Astrocyte (in vitro differentiated cells and primary cell): ENCODE measurements at places on chromosomes 13 and 19.

DNA sequence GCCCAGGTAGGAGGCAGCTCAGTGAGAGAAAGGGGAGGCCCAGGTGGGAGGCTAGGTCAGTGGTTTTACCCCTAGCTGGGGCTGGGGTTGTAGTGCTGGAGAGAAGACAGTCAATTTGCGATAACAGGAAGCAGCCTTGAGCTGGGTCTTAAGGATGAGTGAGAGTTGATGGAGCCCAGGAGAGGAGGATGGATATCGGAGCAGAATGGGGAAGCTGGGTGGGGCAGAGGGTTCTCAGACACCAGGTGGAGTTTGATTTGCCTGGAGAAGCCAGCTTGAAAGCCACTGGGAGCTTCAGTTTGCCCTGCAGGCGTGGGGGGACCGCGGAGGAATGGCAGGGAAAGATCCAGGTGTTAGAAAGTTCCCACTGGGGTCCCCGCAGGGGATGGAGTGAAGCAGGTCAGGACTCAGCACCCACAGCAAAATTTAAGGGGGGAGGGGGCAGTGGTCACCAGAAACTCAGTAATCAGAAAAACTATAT is 836 bp upstream of the CDC42EP5 start:
- DNase-seq = no peak

- no peak for DNase-seq
These were observed 19.4 kb downstream of the CNFN start for GRCh38 chr19:42370626-42371175.

- no peak for DNase-seq
These were observed 15.8 kb downstream of the ADPRHL1 start for GRCh38 chr13:113437408-113438010.

DNA sequence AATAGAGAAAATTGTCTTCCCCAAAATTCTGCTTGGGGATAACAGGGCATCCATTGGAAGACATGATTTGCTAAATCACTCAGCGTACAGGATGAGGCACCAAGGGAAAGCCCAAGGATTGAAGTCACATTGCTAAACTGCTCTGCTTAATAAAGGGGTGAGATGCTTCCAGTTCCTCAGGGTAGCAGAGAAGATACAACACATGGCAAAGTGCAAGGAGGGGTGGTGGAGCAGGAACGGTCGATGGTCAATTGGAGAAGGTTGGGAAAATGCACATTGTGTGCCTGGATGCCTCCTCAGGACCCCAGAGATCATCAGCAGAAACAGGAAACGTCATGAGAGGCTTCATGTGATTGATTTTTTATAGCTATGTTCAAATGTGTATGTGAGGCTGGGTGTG is 116.3 kb upstream of the SOX1 start:
- no peak for DNase-seq

- no peak for DNase-seq
These were observed 248.1 kb downstream of the PCCA start for GRCh38 chr13:100336795-100337516.

DNA sequence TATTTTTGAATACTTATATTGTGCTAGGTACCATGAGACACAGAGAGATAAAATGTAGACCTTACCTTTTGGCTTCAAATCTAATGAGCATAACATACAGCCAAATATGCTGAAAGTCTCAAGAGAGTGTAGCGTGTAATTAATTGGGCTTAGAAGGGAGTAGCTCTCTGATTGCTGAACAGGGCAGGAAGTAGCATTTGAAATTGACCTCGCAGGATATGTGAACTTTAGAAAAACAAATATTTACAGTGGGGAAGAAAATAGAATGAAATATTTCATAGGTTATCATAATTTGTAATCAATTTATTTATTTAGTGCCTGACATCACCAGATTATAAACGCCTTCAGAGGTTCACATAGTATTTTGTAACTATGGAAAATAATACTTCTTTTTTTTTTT is 327.1 kb downstream of the RFC3 start:
- DNase-seq = no peak

DNA sequence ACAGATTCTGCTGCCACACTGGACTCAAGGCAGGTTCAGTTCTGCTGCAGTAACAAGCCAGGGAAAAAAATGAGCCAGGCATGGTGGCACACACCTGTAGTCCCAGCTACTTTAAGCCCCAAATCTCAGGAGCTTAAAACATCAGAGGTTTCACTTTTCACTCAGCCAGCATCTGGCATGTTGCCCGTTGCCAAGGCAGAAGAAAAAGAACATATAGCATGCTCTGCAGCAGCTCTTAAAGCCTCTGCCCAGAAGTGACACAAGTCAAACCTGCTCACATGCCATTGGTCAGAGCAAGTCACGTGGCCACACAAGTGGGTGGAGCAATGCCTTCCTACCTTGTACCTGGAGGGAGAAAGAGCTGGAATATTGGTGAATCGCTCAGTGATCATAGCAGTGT is 14.7 kb upstream of the ADGRE5 start:
- DNase-seq = peak; percentile 35

- DNase-seq = peak; percentile 86
These were observed 63.1 kb downstream of the SERP2 start for GRCh38 chr13:44436589-44437337.

GRCh38 chr13:25945596-25945995 is 106.2 kb downstream of the SHISA2 start:
- DNase-seq = peak; percentile 53

GRCh38 chr13:93344048-93344705 is 117.6 kb downstream of the GPC6 start:
- DNase-seq = no peak

DNA sequence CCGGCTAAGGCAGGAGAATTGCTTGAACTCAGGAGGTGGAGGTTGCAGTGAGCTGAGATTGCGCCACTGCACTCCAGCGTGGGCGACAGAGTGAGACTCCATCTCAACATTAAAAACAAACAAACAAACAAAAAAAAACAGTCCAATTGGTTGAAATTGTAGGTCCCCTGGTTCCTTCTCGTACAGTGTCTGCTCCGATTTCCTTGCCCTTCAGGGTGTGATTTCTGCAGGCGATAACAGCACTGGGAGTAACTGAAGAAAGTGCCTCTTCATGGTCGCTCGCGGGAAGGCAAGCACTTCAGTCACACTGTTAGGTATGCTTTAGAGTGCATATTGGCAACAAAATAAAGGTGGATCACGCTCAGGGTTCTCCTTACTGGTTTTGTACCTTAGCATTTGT is 39.7 kb downstream of the TPT1 start:
- no peak for DNase-seq

DNA sequence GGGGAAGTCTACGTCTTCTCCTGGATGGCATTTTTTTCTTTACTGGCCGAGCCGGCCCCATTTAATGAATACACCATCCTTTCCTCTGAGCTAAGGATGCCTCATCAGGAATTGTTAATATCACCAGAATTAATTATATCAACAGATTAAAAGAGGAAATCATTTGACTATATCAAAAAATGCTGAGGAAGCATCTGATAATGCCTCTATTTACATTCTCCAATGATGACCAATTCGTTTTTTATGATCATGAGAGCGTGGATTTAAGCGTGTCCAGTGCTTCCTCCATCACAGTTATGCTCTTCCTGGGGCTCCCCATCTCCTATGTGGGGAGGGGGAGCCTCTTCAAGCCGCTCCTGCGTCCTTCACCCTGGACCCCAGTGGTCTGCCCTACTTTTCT is 58.7 kb downstream of the TUBGCP3 start:
- no peak for DNase-seq

DNA sequence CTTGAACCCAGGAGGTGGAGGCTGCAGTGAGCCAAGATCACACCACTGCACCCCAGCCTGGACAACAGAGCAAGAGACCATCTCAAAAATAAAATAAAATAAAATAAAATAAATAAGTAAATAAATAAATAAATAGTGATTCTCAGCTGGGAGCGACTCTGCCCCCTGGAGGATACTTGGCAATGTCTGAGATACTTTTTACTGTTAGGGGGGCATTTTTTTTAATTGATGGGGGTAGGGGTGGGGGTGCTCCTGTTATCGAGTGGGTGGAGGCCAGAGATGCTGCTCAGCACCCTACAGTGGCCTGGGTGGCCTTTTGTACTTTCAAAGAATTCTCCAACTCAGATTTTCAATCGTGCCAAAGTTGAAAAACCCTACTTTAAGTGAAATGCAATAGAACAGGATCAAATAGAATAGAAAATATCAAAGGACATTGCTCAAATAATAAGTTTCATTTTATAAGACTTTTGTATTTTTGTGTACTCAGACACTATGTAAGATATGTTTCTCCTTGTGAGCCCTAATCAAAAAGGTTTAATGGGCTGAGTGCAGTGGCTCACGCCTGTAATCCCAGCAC is 7.1 kb upstream of the CLPP start:
- no peak for DNase-seq

DNA sequence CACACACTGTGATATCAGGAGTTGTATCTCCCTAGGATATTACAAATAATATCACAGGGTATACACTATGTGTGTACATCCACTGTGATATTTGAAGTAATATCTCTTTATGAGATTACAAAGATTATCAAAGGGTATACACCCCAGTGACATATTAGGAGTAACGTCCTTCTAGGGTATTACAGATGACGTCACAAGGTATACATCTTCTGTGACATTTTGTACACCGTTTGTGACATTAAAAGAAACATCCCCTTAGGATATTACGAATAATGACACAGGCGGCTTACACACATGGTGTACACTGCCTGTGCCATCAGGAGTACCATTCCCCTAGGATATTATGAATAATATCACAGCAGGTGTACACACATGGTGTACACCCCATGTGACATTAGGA is 13.4 kb upstream of the RGCC start:
- no peak for DNase-seq

GRCh38 chr13:106132216-106132615 is 403.2 kb downstream of the EFNB2 start:
- peak; percentile 42 for DNase-seq

DNA sequence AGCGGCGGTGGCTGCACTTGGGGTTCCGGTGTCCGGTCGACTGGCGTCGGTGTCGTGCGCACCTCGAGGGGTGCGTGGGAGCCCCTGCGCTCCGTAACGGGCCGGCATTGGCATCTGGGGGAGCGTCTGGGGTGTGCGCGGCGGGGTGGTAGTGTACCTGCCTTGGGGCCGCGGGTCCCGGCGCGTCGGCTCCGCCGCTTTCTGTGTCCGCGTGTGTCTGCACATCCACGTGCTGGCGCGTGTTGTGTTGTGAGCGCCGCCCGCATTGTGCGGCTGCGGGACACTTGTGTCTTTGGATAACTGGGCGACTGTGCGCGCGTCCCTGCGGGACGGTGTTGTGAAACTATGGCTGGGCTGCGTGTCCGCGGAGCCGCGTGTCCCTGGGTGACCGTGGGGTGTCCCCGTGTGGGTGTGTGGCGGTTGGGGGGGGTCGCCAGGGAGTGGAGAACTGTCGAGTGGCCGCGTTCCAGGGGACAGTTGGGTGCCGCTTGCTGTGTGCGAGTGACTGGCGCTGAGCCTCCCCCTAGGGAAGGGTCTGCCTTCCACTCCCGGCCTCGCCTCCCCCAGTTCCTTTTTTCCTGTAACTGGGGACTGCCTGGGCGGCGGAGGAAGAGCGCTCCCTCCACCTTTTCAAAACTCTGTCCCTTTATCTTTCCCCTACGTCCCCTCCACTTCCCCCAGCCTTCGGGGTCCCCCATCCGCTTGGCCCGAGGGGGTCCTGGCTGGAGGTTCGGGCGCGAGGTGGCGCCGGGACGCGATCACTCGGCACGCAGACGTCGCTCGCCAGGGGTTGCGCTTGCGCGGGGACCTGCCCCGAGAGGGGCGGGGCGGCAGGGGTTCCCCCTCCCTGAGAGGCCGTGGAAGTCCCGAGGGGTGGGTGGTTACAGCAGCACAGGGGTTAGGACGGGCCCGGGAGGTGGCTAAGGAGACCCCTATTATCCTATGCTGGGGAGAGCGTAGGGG is 5.7 kb upstream of the NFIC start:
- DNase-seq = no peak

DNA sequence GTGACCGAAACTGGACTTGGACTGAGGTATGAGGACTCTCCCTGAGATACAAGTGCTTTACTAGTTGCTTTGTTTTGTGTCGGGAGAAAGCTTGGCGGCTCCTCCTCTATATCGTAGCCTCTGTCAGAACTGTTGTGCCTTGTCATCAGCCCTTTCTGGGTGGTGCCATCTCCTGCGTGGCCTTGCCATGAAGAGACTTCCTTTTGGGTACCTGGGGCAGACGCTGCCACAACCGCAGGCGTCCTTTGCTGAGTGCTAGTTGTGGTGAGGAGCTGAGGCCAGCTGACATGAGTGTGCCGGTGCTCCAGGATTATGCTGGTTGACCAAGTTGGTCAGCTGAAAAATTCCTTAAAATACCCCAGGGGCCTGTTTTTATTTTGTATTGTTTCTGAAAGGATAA is 124.5 kb downstream of the AKAP11 start:
- no peak for DNase-seq

- no peak for DNase-seq
These were observed 4.7 kb downstream of the CRLF1 start for GRCh38 chr19:18601875-18602274.

DNA sequence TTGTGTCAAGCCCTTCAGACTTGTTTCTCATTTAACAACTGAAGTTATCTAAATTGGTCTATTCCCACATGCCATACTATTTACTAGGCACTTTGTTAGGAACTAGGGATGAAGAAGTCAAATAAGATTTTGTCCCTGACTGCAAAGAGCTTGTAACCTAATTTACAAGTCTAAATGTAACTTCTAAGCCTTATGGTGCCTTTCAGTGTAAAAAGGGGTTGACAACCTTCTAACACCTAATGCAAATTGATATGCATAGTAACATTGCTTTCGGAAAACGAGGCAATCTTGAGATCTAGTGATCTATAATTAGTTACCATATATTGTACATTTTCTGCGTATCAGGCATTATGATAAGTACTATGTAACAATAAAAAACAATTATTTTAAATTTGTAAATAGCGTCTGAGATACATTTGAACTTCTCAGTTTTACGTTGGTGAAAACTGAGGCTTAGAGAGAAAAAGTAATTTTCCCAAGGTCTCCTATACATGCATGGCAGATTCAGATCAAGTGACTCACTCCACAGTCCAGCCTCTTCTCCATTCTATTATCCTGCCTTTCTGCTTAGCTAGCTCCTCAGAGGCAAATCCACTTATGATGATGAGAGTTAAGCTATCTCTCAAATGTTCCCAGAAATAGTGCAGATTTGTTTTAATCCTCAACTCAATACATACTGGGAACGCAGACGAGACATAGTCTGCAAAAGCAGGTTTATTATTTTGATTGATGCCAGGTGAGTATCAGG is 764.9 kb upstream of the SLITRK5 start:
- peak; percentile 46 for DNase-seq

GRCh38 chr19:35846038-35846668 is 6.2 kb downstream of the NPHS1 start:
- no peak for DNase-seq

GRCh38 chr19:47022140-47022536 is 2.5 kb downstream of the NPAS1 start:
- no peak for DNase-seq

DNA sequence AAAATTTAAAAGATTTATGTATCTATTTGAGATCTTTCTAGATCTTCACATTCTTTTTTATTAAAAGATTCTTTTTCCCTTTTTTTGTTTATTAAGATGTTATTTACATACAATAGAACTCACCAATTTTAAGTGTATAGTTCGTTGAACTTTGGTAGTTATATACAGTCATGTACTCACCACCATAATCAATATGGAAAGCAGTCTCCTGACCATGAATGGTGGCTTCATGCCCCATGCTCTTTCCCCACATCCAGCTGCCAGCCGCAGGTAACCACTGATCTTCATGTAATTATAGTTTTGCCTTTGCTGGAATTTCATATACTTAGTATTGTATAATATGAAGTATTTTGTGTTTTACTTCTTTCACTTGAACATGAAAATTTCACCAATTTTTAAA is 20.6 kb upstream of the GPR183 start:
- DNase-seq = no peak

GRCh38 chr13:25857830-25858229 is 194.0 kb downstream of the SHISA2 start:
- no peak for DNase-seq

GRCh38 chr19:50325310-50326100 is 3.7 kb downstream of the KCNC3 start:
- DNase-seq = no peak
